ENCODE measurements at places on chromosomes 7 and 10. TPM values are rescaled to one million over a fixed set of nuclear protein-coding genes. Genes with fewer than 3 reads are reported as not detected.
A peak's percentile ranks its signal among the peaks of the same experiment; 100 is the strongest.

The REEP3 gene
- polyA plus RNA-seq = 26.3 TPM

The CALML3 gene
- polyA plus RNA-seq = not detected

GRCh38 chr7:90430614-90431460 is 27.6 kb downstream of the CLDN12 start:
- DNase-seq = no peak

- DNase-seq = peak; percentile 78
Measured at GRCh38 chr10:133357285-133358161, at the start of gene FUOM. FUOM (minus strand) TSS chr10:133358019; CDS start chr10:133358007, 12 bp downstream.

- no peak for DNase-seq
Measured at GRCh38 chr10:47269294-47269693, 30.7 kb upstream of the GDF10 start.

DNA sequence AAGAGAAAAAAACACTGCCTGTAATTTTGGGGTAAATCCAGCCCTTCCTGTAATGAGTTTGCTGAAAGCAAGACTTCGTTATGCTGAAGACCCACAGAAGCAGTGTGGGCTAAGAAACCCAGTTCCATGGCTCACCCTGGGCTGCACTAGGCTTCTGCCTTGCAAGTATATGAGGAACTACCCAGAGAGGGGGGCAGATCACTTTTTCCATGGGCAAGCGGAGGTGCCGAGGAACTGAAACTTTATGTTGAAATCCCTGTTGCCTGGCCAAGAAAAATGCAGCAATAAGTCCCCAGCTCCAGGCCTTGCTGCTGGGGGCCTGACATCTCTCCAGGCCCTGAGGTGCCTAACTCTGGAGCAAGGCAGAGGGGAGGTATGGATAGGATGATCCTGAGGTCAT is 8.5 kb downstream of the RASSF4 start:
- no peak for DNase-seq
